ENCODE measurements at places on chromosomes 3 and 15.

DNA sequence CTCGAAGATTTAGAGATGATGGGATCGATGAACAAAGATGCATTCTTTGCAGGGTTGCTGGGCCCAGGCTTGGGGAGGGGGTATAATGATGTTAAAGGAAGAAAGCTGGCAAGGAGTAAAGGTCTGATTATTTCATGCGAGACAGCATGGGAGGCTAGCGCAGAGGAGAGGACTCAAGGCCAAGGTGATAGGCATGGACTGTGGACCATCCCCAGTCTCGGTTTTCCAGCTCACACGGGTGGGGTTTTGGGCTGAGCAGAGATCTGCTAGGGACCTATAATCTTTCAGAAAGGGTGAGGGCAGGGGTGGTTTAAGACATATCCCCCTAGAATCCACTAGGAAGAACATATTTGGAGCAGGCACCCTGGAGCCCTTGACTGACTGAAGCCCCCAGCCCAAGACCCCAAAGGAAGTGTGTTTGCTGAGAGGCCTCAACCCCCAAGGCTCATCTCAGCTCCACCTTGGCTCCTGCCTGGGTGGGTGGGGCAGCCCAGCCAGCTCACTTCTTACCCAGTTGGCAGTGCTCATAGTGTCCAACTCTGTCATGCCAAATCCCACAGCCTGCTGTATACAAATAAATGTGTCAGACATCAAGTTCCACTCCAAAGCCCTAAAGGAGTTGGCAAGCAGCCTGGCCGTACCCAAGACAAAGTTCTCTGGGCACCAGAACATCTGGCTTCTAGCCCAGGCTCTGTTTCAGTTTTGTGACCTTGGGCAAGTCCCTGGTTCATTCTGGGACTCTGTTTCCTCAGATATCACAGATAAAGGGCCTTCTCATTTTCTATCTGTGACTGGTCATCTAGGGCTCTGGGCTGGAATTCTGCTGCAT is 17.9 kb downstream of the ACSBG1 start:
- no peak for DNase-seq

DNA sequence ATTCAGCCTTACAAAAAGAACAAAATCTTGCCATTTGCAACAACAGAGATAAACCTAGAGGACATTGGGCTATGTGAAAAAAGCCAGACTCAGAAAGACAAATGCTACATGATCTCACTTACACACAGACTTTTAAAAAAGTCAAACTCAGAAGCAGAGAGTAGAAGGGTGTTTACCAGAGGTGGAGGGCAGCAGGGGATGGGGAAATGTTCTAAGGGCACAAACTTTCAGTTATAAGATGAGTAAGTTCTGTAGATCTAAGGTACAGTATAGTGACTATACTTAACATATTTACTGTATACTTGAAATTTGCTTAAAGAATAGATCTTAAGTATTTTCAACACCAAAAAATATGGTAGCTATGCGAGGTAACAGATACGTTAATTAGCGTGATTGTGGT is 3.0 kb downstream of the MYEF2 start:
- DNase-seq, result no peak

DNA sequence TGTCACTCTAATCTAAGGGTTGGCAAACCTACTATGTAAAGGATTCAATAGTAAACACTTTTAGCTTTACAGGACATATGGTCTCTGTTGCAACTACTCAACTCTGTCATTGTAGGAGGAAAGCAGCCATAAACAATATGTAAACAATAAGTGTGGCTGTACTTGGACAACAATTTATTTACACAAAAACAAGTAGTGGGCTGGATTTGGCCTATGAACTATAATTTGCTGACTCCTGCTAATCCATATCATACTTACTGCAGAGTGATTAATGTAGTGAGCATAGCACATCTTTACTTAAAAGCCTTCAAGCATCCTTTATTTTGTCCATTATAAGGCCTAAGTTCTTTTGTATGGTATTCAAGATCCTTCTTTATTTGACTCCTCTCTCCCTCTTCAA is 441.9 kb downstream of the ZIC1 start:
- DNase-seq, result no peak

- DNase-seq, result no peak
Observed at GRCh38 chr15:89457086-89457485, 39.3 kb downstream of the RHCG start.

DNA sequence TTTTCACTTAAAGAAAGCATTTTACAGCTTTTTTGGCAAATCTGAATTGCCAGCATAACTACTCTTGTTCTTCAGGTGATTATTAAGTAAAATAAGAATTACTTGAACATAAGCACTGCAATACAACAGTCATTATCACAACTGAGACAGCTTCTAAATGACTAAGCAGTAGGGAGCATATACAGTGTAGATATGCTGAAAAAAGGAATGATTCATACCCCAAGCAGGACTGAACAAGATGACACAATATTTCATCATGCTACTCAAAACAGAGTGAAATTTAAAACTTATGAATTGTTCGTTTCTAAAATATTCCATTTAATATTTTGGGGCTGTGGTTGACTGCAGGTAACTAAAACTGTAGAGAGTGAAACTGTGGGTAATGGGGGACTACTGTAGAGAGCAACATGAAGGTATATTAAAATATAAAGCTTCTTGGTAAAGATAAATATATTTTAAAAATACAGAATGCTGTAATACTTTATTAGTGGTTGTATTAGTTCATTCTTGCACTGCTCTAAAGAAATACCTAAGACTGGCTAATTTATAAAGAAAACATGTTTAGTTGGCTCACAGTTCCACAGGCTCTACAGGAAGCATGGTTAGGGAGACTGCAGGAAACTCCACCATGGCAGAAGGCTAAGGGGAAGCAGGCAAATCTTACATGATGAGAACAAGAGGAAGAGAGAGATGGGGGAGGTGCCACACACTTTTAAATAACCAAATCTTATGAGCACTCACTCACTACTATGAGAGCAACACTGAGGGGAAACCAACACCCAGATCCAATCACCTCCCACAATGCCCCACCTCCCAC is 84.8 kb downstream of the DCLK3 start:
- no peak for DNase-seq

- DNase-seq, result peak; percentile 71
Observed at GRCh38 chr3:178236555-178237277, 299.5 kb upstream of the KCNMB2 start.

GRCh38 chr15:20341901-20342600 is 199.5 kb downstream of the GOLGA6L6 start:
- DNase-seq, result no peak

DNA sequence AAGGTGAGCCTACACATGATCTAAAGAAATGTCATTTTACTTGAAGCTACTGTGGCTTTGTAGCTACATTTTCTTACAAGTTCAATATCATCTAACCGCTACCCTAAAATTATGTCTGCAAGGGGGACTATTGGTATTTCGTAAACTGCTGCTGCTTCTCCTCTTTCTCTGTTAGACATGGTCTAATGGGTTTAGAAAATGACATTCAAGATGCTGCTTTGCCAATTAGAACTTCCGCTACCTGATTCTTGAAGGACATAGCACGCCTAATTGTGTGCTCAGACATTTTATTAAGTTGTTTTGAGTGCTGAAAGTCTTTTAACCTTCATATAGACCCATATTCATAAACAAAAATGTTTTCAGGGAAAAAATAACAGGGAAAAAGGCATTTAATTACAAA is 283.7 kb upstream of the ICE2 start:
- DNase-seq, result no peak

- DNase-seq, result no peak
Observed at GRCh38 chr3:189883113-189883753, 237.5 kb downstream of the P3H2 start.

- no peak for DNase-seq
Observed at GRCh38 chr3:41434781-41435180, 235.5 kb downstream of the CTNNB1 start.

DNA sequence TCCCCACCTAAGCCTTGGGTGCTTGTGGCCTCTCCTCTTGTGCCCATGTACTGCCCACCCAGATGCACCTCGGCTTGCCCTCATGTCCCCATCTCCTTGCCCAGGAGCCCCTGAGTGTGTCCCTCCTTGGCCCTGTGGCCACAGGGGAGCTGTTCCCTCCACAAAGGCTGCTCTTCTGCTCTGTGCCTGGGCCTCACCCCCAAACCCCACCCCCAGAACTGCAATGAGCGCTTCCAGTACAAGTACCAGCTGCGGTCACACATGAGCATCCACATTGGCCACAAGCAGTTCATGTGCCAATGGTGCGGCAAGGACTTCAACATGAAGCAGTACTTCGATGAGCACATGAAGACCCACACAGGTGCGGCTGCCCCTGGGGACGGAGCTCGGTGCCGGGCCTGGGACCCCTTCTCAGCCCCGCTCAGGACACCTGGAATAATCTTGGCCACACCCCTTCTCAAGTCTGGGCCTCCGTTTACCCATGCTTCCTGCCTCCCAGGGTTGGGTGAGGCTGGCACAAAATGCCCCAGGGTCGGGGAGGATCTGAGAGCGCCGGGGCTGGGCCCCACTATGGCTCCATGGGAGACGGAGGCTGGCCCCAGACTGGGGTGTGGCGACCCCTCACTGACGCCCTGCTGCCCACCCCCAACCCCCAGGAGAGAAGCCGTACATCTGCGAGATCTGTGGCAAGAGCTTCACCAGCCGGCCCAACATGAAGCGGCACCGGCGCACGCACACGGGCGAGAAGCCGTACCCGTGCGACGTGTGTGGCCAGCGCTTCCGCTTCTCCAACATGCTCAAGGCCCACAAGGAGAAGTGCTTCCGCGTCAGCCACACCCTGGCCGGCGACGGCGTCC is 10.3 kb downstream of the ZBTB47 start:
- DNase-seq, result no peak

DNA sequence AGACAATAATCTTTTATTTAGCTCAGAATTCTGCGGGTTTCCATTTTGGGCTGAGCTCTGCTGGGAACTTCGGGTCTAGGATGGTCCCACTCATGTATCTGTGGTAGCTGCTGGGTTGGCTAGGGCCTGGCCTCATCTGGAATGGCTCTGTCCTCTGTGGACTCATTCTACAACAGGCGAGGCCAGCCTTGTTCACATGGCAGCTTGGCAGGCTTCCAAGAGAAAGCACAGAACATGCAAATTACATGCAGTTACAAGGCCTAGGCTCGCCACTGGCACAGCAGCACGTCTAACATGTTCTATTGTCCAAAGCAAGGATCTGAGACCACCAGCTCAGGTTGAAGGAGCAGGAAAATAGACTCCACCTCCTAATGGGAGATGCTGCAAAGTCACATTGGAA is 431.4 kb downstream of the PDCD6IP start:
- no peak for DNase-seq

DNA sequence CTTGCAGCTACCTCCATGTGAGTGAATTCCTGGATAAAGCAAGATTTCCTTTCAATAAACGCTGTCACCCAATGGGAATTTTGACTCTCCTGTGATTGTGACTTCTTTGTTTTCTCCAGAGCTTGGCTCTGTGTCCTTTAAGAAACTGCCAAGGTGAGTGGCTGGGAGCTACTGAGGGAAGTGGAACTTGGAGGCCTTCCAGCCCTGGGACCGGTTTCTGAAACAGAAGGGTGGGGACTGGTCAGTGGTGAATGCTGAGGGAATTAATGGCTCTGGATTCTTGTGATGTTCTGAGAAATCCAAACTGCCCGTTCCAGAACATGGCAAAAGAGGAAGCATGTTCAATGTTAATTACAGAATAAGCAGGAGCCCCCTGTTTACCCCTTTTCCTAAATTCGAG is 41.1 kb upstream of the MYZAP start:
- DNase-seq, result no peak
